ENCODE measurements at places on chromosomes 7 and 10. TPM values are rescaled to one million over a fixed set of nuclear protein-coding genes. Genes with fewer than 3 reads are reported as not detected.

The RHOBTB1 gene
- polyA plus RNA-seq: 99.3 TPM

The ZNF277 gene
- 42.6 TPM for polyA plus RNA-seq

The FMC1 gene
- 22.8 TPM for polyA plus RNA-seq

DNA sequence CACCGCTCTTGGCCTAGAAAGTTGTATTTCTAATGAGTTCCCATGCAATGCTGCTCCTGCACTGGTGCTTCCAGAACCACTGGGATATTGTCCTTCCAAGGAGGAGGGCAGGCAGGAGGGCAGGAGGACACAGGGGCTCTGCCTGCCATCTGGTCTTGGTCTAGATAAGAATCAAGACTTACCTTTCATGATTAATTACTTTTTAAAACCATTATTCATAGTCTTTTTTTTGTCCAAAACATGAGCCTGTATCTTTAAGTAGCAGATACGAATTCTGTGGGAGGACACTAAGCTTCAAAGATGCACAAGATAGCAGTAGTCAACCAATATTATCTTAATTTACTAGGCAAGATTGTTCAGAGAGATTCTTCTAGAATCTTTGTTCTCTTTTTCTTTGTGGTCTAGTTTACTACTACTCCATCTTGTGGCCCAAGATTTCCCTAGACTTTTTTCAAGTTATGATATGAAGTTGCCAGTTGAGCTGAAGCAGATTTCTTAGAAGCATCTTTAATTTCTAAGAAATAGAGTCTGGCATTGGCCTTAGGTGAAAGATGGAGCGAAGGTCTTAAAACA, 57.6 kb downstream of the RBM33 start:
- DNase-seq: no peak

- DNase-seq: no peak
Observed at GRCh38 chr10:130371666-130372065, 235.5 kb downstream of the GLRX3 start.

GRCh38 chr7:27212497-27213432, 12.9 kb upstream of the HOXA13 start:
- DNase-seq: no peak

GRCh38 chr10:6525599-6526165, 54.4 kb downstream of the PRKCQ start:
- no peak for DNase-seq

The EBF3 gene
- 2.7 TPM for polyA plus RNA-seq

DNA sequence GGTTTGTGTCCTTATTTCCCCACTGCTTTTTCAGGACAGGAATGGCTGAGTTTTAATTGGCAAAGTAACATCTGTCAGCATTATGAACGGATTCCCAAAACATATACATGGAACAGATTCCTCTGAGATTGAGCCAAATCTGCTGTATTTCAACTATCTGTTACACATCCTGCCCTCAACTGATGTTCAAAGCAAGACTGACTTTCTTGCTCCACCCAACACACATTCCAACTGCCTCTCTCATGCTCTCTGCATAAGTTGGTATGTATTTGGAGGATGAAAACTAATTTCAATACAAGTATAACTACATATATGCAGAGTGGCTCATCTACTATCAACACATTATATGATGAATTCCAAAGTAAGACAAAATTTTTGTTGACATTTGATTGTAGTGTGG, 342.2 kb downstream of the GATA3 start:
- no peak for DNase-seq

The CALML5 gene
- polyA plus RNA-seq: not detected

- no peak for DNase-seq
Observed at GRCh38 chr10:100984672-100985177, 2.6 kb downstream of the MRPL43 start.

The ZNF212 gene
- polyA plus RNA-seq: 17.1 TPM

The HOXA7 gene
- polyA plus RNA-seq: 22.7 TPM

DNA sequence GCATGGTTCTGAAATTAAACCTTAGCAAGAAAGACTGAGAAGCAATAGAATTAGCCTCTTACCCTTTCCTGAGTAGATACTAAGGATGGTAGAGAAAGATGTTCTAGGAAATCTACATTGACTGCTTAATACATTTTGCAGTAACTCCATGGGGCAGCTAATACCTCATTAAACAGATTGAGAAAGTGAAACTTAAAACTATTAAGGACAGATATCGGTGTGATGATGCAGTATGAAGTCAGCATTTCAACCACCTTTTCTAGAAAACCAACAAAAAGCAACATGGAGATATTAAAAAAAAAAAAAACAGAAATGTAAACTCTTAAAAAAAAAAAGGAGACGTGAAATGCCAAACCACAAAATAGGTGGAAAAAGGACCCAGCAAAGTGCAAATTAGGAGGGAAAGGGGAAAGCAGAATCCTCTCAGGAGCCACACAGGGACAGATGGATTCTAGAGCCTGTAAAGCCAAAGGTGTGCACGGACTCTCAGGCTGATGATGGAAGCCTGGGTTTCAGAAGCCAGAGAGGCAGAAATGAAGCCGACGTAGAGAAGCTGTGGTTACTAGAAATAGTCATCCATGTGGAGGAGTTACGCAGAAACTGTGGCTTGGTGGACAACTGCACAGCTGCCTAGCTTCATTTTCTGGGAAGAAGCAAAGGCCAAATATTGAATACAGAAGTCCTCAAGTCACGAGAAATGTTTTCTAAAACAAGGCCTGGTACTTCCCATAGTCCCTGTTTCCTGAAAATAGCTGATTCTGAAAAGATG, 38.1 kb upstream of the GPR141 start:
- DNase-seq: no peak

DNA sequence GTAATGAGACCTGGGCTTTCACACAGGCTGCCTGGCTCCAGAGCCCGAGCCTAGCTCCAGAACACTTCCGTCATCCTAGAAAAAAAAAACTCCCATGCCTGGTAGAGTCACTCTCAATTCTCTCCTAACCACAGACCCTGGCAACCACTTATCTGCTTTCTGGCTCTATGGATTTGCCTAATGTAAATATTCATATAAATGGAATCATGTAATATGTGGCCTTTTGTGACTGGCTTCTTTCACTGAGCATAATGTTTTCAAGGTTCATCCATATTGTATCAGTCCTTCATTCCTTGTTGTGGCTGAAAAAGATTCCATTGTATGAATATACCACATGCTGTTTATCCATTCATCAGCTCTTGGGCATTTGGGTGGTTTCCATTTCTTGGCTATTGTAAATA, 167.7 kb upstream of the MKLN1 start:
- no peak for DNase-seq

The LRGUK gene
- 4.3 TPM for polyA plus RNA-seq

DNA sequence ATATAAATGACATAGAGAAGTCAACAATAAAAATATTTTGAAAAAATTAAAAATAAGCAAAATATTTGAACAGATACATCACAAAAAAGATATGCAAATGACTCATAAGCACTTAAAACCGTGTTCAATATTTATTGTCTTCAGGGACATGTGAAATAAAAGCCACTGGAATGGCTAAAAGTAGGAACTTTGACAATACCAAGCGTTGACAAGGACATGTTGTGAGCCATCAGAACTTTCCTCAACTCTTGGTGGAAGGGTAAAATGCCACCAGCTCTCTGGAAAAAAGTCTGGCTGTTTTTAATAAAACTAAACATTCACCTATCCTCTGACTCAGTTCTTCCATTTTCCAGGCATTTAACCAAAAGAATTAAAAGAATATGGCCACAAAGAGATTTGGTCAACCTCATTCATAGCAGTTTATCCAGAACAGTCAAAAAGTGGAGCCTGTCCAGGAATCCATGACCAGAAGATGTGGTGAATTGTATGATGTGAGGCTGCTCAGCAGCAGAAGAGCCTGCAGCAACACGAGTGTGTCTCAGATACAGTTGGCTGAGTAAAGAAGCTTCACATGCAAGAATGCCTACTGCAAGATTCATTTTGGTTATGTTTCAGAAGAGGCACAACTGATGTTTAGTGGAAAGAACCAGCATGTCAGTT, 7.1 kb upstream of the KLF6 start:
- no peak for DNase-seq

The MOGAT3 gene
- 0.90 TPM for polyA plus RNA-seq

The PIP gene
- not detected for polyA plus RNA-seq

Measured in left kidney (tissue), 8 donors.